ENCODE measurements at places on chromosomes 5 and 9.
A peak's percentile ranks its signal among the peaks of the same experiment; 100 is the strongest.

GRCh38 chr9:14912859-14913258 lies 2.6 kb upstream of the FREM1 start:
- DNase-seq = no peak

- no peak for DNase-seq
Measured at GRCh38 chr9:92986176-92987119, 39.1 kb downstream of the FGD3 start.

- DNase-seq = peak; percentile 21
Measured at GRCh38 chr5:115333164-115333563, 36.7 kb upstream of the CCDC112 start.

DNA sequence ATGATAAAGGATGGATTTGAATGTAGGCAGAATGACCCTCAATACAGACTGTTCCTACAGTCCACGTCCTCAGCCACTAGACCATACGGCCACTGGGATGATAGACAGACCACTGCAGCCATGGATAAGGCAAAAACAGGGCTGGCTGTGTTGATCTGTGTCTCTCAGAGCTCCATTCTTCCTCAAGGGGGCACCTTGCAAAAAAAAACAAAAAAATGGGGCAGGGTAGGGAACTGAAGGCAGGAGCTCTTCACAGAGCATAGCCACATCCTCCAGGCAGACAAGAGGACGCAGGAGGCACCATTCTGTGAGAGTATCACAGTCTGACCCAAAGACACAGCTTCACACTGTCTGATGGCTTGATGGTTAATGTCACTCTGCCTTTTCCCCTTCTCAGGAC lies 61.2 kb upstream of the GABRP start:
- DNase-seq = no peak

GRCh38 chr9:75960551-75960950 lies 70.1 kb downstream of the PCSK5 start:
- DNase-seq = no peak

DNA sequence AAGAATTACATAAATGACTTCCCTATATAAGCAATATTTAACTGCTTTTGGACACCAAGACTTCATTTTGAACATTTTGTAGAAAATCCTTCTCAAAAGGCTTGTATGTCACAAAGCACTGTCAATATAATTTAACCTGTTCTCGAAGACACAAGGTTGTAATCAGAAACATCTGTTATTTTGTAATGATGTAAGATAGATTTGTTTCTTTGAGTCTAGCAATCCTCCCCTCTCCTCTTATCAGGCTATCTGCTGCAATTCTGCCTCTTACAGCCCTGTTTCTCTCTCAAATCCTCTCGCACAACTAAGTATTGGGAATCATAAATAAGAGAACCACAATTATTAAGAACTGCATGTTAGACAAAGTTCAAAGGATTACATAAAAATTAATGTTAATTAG lies 18.6 kb upstream of the TARS1 start:
- no peak for DNase-seq
